ENCODE measurements at places on chromosomes 11 and 22.

DNA sequence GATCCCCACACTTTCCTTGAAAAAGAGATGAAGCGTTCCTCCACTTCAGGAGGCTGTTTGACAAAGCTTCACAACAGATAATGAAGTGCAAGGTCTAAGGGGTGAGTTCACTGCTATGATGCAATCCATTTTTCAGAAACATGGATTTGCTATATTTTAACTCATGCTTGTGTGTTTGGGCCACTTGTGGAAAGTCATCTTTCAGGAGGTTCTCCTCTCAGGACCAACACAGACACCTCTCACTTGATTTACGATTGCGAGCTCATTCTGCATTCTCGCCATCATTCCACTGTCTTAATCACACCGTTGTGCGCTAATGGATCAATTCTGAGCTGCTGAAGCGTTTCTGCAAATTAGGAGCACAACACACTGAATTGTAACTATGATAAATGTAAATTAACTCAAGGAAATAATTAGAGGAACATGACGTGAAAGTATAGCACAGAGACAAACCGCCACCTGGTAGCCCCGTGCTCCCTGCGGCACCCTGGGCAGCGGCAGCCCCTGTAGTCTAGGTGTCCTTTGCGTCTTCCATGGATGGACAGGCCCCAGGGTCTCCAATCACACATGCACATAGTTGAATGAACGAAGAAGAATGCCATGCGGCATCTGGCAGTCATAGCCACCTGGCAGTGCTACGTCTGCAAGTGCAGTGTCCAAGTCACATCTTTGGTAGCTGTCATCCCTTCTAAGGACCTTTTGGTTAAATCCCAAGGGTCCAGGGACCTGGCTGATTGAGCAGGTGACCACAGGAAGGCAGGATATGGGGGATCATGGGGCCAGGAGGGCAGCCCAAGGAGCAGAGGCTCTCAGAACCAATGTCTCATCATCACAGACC, 28.1 kb upstream of the RTL6 start:
- DNase-seq: no peak

- no peak for DNase-seq
These were observed 29.4 kb upstream of the NAV2 start for GRCh38 chr11:19683141-19683805.

DNA sequence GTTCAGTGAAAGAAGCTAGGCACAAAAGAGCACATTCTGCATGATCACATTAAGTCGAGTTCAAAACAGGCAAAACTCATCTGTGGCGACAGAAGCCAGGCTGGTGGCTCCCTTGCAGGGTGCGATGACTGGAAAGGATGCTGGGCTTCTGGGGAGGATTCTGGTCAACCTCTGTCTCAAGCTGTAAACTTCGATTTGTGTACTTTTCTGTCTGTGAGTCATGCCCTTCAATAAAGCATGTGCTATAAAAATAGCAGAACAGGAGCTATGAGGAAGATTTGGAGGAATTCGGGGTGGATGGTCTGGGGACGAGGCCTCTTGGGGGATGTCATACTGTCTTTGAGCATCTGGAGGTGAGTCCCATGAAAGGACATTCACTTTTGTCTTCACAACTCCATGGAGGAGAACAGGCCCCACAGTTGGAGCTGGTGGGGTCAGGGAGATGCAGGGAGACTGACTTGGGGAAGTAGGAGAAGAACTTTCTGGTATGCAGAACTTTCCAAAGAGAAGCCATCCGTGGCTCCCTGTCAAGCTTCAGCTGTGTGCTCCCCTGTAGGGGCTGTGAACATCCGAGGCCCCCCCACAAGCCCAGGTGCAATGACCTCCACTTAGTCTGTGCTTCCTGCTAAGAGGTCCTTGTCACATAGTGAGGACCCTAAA, 77.8 kb upstream of the LINC01488 start:
- peak; percentile 32 for DNase-seq

- no peak for DNase-seq
These were observed 1.5 kb downstream of the RPS6KA4 start for GRCh38 chr11:64360448-64360921.

All from GM04504 (cell line).